ENCODE measurements at places on chromosomes 13 and 19. TPM values are rescaled to one million over a fixed set of nuclear protein-coding genes. Genes with fewer than 3 reads are reported as not detected.

DNA sequence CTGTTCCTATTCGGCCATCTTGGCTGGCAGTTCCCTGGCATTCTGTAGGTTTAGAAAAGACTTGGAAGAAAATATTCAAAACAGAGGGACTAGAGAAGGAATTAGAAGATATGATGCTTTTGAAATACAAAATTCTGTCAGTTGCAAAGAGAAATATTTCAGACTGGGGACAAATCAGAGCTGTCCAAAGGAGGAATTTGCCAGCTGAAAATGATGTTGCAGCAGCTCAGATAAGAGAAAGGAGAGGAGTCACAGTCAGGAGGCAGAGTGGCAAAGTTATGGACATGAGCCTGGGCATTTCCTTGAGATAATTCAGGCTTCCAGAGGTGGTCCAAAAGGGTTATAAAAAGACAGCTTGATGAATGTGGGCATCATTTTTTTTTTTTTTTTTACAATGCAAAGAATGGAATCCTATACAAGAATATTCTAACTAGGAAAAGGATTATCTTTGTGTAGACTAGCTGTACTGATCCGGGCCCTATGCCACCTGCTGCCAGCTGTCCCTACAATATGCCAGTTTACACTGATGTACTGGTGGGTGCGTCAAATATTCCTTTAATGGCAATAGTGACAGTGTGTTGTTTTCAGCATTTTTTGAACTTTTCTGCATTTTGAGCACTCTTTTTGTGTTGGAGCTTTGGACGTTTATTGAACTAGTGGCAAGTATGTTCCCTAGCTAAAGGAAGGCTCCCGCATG, 31.8 kb upstream of the CBY2 start:
- H3K36me3 ChIP-seq: peaks cover 7% of the 10 kb centered on the region
- peaks cover 2% of the 10 kb centered on the region for H3K4me1 ChIP-seq
- H3K27ac ChIP-seq: no peak overlapping the region
- no peak overlapping the region for H3K4me3 ChIP-seq
- no peak for DNase-seq

DNA sequence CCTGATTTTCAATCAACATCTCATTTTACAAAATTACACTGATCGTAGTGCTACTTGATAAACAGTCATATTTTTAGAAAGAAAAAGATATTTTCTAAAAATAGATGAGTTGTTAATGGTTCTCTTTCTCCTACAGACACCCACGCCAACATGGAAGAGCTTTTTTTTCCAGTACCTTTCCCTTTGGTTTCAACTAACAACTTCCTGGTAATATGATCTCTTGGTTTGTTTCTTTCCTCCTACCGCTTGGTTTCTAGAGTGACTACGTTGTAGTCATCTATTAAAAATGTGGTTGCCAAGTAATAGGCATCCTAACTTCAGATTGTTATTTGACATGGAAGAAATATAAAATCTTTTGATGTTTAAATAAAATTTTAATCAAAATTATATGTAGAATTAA, 189.0 kb downstream of the LACC1 start:
- H3K27ac ChIP-seq: no peak overlapping the region
- H3K4me3 ChIP-seq: no peak overlapping the region
- H3K4me1 ChIP-seq: no peaks in the 10 kb centered on the region
- DNase-seq: no peak
- H3K36me3 ChIP-seq: peaks cover 16% of the 10 kb centered on the region
- no peaks in the 10 kb centered on the region for H3K27me3 ChIP-seq

DNA sequence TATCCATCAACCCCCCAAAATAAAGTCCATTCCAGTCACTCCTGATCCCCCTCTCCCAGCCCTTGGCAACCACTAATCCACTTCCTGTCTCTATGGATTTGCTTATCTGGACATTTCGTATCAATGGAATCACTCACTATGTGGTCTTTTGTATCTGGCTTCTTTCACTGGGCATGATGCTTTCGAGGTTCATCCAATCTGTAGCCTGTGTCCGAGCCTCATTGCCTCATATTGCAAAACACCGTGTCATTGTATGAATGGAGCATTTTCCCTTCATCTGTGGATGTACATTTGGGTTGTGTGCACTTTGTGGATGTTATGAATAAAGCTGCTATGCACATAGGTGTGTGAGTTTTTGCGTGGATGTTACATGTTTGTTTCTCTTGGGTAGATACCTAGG, 1.4 kb upstream of the FZR1 start:
- peak overlapping the region; percentile 79 for H3K4me3 ChIP-seq
- DNase-seq: no peak
- H3K4me1 ChIP-seq: no peaks in the 10 kb centered on the region
- H3K36me3 ChIP-seq: peaks cover 11% of the 10 kb centered on the region
- H3K27me3 ChIP-seq: no peaks in the 10 kb centered on the region
- H3K27ac ChIP-seq: no peak overlapping the region

Gene POU2F2
- 2.8 TPM for total RNA-seq

- H3K4me3 ChIP-seq: no peak overlapping the region
- no peaks in the 10 kb centered on the region for H3K27me3 ChIP-seq
- H3K4me1 ChIP-seq: no peaks in the 10 kb centered on the region
- DNase-seq: no peak
- no peak overlapping the region for H3K27ac ChIP-seq
These were observed 268.8 kb downstream of the DLEU7 start for GRCh38 chr13:50574731-50575130.

Measured in H9 (cell line).